ENCODE measurements at places on chromosomes 12 and 14.

GRCh38 chr12:80441921-80442320 lies 2.1 kb upstream of the PTPRQ start:
- DNase-seq: no peak

- no peak for DNase-seq
Measured at GRCh38 chr14:101908795-101909194, 55.6 kb upstream of the DYNC1H1 start.

DNA sequence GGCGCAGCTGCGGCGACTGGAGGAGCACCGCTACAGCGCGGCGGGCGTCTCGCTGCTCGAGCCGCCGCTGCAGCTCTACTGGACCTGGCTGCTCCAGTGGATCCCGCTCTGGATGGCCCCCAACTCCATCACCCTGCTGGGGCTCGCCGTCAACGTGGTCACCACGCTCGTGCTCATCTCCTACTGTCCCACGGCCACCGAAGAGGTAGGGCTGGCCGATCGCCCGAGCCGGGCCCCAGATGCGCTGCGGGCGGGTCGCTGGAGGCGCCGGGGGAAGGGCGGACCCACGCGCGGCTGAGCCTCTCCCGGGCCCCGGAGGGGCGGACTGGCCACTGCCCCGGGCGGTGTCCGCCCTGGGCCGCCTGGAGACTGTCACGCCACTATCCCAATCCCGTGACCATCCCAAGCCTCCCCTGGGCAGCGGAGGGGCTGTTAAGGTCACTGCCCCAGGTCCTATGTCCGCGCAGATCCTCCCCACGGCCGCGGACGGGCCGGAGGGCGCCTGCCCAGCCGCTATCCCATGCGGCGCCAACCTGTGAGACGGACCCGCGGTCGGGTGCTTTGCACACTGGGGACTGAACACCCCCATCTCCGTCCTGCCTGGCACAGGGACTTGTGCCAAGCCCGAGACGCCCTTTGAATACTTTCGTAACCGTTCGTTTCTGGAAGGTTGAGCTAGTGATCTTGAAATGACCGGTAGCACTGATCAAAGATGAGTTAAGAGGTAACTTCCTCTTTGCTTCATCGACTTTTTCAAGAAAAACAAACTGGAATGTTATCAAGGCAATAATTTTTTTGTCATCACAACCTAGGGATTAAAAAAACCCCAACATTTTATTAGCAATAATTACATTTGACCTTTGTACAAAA lies 725 bp downstream of the CHPT1 start:
- peak; percentile 78 for DNase-seq

- DNase-seq: no peak
Measured at GRCh38 chr12:127770118-127770517, 496.9 kb upstream of the TMEM132C start.

DNA sequence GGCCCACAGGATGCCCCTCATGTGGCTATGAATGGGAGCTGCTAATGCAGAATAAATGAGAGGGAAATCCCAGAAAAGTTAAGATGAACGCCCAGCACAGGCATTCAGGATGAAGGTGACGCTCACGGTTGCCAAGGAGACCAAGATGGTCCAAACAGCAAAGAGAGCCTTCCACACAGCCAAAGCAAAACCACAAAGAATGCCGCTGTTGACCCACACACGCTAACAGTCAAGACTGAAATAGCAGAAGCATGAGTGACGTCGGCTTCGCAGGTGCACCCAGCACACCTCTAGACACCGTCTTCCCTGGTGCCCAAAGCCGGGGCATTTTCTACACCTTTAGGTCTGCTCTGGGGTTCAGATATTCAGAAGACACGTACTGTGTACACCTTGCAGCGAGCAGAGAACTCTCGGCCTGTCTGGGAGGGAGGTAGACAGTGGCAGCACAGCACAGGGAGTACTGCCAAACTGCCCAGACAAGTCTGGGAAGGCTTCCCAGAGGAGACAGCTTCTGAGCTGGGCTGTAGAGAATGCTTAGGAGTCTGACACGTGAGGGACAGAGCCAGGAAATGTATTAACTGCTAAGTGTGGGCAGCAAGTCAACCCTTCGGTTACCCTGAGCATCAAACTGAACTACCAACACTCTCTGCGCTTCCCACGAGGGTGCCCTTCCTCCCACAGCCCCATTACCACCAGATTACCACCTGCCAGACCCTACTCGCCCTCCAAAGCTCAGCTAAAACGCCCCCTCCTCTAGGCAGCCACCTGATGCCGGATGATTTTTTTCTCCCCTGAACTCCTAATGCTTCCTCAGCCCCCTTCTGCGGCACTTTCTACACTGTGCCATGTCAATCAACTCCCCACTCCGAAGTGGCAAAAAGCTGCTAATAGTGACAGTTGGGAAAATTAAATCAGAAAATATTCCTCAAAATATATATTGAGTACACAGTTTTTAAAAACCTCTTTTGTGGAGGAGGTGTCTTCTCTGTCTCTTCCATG lies 50.1 kb downstream of the CCDC88C start:
- DNase-seq: no peak

- no peak for DNase-seq
Measured at GRCh38 chr12:6354495-6355393, 12.9 kb upstream of the TNFRSF1A start.

DNA sequence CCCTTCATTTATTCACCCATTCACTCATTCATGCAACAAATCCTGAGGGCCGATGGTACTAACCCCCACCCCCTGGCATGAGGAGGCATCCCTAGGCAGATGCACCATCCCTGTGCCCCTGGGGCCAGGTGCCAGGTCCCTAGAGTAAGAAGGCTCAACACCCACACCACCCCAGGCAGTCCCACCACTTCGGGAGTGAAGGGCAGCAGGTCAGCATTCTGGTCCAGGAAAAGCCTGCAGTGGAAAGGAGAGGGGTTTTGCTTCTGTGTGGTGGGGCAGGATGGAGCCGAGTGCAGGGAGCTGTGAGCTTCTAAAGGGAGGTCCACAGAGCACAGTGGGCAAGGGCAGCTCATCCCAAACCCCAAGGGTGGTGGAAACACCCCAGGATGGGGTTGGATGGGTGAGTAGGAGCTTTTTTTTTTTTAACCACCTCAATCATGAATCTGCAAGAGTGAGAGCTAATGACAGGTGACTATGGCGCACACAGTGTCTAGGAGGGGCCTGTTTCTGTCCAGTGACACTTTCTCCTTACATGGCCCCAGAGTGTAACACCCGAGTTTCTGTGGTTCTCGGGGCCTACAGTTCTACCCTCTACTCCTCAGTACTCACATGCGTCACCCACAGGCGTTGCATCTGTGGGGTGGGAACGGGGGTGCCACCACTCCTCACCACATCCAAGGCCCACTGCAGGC lies 414.3 kb downstream of the TMEM121 start:
- peak; percentile 62 for DNase-seq

DNA sequence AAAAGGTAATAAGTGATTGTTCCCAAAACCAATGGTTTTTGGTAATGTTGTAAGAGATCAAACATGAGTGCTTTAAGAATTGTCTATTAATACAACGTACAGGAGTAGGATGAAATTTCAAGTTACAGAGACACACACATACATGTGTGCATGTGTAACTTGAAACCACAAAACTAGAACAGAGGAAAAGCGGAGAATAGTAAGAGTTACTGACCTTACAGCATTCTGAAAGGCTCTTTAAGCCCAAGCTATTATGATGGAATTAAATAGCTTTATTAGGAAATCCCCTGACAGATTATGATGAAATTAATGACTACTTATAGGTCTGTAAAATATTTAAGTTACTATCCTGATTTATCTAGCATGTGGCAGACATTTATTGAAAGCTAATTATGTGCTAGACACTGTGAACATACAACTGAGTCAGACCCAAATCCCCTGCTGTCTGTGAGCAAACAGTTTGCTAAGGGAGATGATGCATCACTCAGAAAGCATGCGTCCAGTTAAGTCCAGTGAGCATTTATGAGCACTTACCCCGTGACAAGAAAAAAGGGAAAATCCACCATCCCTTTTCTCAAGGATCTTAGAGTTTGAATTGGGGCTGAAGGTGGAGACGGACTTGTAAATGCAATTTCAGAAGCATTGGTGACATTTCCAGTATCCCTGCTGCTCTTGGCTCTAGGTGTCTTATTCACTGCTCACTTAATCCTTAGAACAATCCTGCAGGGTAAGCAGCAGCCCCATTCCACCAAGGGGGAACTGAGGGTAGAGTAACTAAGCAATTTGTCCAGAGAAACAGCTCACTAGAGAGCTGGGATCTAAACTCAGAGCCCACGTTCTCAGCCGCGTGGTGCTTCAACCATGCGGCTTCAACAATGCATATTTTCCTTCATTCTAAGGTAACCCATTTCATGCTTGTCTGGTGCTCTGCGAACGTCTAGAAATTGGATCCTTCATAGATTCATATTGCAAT lies 117.4 kb downstream of the EML1 start:
- no peak for DNase-seq

- no peak for DNase-seq
Measured at GRCh38 chr12:108175310-108175709, 46.2 kb downstream of the WSCD2 start.

DNA sequence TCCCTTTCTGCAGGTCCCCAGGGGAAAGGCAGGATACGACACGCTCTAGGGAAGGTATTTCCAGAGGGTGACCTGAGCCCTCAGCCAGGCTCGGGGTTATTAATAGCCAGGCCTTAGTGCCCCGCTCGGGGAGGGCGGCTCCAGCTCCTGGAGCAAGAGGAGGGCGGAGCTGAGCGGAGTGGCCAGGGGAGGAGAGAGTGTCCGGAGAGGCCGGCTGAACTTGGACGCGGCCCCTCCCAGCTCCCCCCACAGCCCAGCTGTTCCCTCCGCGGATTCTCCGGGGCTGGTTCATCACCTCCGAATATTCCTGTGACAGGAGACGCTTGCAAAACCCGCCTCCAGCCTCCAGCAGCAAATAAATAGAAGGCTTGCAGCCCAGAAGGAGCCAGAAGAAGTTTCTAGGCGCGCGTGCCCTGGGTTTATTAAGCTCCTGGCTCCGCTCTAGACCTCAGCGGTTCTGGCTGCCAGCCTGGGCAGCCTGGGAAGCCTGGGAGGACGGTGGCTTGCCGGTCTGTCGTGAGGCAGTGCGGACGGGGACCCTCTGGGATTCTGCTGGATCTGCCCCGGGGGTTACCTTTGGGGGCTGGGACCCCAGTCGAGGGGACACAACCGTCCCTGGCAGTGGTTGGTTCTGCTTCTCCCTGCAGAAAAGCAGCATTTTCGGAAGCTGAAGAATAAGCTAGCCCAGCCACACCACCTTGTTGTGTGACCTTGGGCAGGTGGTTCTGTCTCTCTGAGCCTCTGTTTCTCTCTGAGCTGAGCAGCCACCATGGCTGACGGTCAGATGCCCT lies at the start of gene HSPB8:
TSS of gene HSPB8 (plus strand) at position 388 of the 791 bp plus-strand sequence. CDS start at position 770, 382 bp downstream.
- DNase-seq: peak; percentile 99

GRCh38 chr12:48022676-48023385 lies 18.6 kb upstream of the COL2A1 start:
- DNase-seq: no peak

GRCh38 chr12:121668750-121669520 lies 519 bp downstream of the MORN3 start:
- DNase-seq: no peak

DNA sequence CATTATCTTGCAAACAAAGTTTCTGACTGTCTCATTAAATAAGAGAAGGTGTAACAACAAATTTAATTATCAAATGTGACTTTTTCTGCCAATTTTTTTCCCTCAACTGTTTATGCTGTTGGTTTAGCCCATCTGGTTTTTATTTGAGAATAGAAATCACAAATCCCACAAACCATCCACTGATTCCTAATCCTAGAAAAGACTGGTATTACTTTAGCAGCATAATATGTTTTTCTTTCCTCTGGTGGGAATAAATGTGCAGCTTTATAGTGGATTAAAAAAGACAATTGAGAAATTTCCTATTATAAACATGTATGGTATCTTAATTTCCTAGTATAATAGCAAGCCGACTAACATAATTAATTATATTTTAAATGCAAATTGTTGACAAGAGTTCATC lies 257.9 kb upstream of the FOXN3 start:
- no peak for DNase-seq

GRCh38 chr14:81605660-81606059 lies 72.0 kb upstream of the SEL1L start:
- DNase-seq: no peak

GRCh38 chr14:100586403-100587085 lies 673 bp downstream of the BEGAIN start:
- DNase-seq: no peak

DNA sequence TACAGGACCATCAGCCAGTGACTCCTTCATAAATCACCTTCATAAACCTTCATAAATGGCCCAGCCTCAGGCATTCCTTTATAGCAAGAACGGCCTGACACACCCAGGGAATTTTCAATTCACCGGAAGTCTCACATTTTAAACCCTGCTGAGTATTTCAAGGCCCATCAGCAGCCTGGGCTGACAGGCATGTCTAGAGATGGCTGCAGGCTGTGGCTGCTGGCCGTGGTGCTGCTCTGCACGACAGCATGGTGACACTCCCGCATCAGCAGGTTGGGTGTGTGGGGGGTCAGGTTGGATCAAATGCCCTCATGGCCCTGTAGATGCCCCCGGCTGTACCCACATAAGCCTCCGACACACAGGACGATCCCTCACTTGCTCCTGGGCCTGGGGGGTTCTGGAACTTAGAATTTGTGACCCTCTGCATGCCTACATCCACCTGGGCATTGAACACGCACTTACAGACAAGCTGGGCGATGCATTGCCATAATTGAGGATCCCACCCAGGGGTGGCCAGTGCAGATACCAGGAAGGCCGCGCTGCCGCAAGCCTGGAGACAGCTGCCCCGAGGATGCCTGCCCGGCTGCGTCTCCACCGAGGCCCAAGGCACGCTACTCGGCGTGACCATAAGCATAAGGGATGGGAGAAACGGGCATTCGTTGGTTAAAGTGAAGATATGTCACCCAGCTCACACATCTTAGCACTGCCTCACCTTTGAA lies 124.3 kb downstream of the PIWIL1 start:
- no peak for DNase-seq

DNA sequence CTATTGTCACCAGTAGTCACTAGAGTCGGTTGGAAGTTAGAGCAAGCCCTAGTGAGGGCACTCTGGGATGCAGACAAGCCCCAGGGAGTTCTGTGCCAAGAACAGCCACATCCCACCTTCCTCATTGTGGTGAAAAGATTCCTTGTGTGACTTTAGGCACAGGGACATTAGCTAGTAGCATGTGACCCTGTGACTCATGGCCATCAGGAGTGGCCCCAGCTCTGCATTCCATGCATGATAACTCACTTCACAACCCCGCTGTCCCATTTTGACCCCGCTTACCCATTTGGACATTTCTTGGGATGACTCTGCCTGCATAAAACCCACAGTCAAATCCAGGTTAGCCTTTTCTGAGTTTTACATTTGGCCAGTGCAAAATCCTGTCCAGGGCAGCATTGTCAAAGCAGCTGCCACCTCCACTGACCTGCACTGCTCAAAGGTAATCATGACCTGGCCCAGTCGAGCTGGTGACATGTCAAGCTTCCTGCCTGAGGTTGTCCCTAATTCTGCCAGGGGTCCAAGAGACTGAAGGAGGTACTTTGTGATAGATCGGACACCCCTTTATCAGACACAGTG lies 430.5 kb downstream of the DPF3 start:
- DNase-seq: no peak

DNA sequence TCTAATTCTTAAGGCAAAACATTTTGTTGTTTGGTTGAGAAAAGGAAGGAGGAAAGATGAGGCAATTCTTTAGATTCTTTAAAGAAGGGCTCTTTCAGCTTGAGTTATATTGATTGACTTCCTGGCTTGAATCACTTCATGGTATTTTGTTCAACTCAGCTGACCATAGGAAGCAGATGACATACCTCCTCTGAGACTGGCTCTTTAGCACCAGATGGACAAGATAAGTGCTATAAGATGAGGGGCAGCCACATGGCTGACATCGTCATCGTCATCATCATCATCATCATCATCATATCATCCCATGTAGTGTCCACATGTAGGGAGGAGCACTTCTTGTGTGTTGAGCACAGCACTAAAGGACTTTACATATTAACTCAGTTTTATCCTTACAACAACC lies 81.3 kb downstream of the SSPN start:
- no peak for DNase-seq
